ENCODE measurements at places on chromosomes 2 and 18. TPM values are rescaled to one million over a fixed set of nuclear protein-coding genes. Genes with fewer than 3 reads are reported as not detected.
A peak's percentile ranks its signal among the peaks of the same experiment; 100 is the strongest.

DNA sequence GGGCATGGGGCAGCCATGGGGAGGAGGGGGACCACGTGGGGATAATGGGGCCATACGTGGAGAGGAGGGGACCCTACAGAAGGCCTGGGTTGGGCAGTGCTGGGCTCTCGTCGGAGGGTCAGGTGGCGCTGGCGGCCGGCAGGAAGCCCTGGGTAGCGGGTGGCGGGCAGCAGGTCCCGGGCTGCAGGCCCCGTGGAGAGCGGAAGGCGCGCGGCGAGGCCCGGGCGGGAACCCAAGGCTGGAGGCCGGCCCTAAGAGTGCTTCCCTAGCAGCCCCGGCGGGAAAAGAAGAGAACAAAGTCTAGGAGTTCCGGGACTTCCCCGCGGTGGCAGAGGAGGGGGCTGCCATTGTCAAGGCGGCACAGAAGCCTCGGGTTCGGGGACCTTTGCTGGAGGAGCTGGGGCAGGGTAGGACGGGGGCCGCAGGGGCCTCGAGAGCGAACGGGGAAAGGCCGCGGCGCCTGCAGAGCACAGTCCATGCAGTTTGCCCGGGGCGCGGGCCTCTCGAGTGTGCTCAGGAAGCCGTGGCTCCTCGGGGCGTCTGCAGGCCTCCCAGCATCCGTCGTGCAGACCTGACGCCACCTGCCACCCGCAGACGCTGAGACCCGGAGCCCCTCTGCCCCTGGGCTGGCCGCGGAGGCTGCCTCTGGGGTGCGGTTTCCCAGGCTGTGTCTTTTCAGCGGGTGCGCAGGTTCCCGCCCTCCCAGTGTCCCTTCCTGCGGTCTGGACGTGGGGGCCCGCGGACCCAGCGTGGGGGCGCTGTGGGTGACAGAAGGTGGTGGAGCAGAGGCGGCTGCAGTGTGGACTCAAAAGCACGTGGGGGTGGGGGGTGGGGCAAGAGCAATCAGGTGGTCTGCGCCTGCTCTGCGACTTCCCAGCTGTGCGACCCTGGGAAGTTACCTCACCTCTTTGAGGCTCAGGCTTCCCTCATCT, 19.4 kb upstream of the NCL start:
- DNase-seq = no peak

C2orf15 gene
- total RNA-seq = 4.9 TPM

DNA sequence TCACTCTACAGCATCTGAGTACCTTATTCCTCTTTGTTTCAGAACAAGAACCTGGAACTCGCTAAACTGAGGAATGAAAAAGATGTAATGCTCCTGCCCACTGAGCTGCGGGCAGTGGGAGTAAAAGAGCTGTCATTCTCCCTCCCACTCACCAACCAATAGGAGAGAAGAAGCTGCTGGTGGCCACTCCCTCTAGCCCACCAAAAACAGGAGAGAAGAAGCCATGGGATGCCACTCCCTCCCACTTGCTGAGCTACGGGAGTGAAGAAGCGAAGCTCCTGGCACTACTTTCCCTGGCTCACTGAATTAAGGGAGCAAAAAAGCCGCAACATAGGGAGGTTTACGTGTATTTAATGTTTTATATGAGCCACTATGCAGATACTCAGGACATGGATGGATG, 53.7 kb downstream of the RIT2 start:
- no peak for DNase-seq

GRCh38 chr2:220263300-220263699, 635.9 kb downstream of the SLC4A3 start:
- no peak for DNase-seq

DNA sequence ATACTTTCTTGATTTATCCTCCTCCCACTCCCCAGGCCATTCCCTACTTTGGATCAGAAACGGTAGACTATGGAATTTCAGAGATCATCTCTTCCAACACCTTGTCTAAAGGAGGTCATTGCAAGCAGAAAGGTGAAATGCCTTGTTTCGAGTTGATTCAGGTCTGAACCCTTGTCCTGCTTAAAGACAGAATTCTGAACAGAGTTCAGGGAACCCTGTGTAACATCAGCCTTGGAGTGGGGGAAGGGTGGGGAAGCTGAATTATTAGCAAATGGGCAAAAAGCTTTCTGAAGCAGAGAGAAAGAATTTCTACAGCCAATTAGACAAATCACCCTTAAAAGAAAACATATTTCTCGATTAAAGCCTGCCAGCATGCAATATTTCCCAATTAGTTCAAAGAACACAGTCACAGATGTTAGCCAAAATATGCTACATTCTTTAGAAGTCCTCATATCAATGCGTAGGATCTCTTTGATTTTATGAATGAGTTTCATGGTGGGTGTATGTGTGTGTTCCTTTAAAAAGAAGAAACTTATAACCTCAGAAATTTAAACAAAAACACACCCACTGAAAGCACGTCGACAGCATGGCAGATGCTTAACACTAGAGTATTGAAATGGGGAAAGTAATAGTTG, 353.1 kb downstream of the RND3 start:
- no peak for DNase-seq

DNA sequence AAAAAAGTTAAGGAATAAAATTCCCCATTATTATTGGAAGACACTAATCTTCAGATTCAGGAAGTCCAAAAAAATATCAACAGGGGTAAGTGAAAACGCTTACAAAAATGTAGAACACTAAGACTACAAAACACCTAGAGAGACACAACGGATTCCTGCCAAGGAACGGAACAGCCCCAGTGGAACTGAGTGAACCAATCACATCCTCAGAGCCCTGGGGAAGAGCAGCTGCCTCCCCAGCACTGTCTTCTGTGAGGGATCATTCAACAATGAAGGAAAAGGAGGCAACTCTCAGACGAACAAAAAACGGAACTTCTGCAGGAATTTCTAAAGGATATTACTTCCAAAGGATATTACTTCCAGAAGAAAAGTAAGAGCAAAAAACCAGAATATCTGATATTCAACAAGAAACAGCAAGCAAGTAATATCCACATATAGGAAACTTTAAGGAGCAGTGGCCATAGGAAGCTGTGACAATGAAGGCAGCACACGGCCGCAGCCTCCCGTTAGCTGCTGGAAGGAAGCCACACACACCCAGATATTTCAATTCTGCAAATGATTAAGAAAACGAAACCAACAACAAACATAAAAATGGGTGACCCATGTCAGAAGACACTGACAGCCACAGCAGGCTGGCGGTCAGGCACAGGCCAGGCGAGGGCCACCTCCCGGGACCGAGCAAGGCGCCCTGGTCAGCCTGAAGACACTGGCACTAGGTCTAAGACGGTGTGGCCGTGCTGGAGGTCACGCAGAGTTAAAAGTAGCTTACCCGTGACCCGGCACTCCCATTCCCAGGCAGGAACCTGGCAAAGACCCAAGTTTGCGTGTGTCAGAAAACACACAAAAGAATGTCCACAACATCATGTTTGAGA, 81.8 kb downstream of the HDAC4 start:
- no peak for DNase-seq

PFN4 gene
- total RNA-seq = 1.9 TPM

GRCh38 chr2:72574886-72575285, 250.9 kb downstream of the EXOC6B start:
- DNase-seq = no peak

DNA sequence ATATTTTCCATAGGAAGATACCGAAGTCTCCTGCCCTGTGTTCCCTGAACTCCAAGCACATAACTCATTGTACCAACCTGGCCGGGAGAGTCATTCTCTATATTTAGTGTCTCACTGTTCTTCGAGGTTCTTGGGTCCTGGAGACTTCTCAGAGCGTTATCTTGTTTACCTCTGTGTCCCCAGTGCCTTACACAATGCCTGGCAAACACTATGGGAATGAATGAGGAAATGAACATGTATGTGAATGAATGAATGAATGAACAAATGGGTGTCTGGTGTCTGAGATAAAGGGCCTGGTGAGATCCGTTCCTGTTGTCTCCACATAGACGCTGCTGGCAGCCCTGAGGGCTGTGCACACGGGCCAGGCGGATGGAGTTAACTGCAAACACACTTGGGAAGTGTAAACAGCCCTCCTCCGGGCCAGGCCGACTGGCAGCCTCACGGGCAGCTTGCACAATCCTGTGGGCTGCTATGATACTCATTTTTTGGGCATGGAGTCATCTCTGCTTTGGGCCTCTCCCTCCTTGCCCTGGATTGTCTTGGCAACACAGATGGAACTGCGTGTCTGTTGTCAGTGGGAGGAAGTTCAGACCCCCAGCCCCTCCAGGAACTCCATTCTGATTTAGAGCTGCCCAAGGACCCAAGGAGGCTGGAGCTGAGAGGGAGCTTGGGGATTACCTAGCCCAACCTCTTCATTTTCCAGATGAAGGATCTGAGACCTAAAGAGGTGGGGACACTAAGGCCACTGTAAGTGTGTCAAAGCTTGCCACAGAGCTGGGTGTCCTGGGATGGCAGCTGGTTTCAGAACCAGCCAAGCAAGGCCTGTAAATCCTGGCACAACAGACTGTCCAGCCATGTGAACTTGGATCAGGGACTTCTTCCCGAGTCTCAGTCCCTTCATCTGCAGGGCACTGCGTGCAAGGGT, 124.4 kb downstream of the INHBB start:
- DNase-seq = peak; percentile 69

STARD6 gene
- not detected for total RNA-seq

UGT1A9 gene
- not detected for total RNA-seq

CXCR1 gene
- 4.4 TPM for total RNA-seq
